ENCODE measurements at places on chromosomes 3 and 15.

DNA sequence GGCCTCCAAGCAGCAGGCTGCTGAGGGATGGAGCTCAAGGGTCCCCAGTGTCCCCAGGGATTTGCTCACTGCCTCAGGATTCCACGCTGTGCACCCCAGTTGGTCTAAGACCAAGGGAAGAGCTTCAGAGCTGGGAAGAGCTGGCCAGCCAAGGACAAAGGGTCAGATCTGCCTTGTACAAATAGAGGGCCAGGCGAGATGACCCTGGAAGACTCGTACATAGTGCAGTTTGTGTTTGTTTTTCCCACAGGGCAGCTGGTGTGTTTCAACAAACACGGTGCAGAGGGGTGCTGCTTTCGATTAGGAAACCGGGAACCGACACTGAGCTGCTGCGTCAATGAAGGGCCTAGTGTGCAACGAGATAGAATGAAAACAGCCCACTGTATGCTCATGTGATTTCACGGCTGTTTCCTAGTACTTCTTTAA is 56.1 kb upstream of the TRPM1 start:
- DNase-seq = no peak

- no peak for DNase-seq
These were observed 48.4 kb downstream of the LRIG1 start for GRCh38 chr3:66452303-66453011.

- no peak for DNase-seq
These were observed 146.7 kb downstream of the NR2F2 start for GRCh38 chr15:96477227-96477626.

- no peak for DNase-seq
These were observed 84.6 kb downstream of the PEAK1 start for GRCh38 chr15:77335298-77335697.

GRCh38 chr3:100753846-100754245 is 44.6 kb downstream of the TFG start:
- DNase-seq = no peak

DNA sequence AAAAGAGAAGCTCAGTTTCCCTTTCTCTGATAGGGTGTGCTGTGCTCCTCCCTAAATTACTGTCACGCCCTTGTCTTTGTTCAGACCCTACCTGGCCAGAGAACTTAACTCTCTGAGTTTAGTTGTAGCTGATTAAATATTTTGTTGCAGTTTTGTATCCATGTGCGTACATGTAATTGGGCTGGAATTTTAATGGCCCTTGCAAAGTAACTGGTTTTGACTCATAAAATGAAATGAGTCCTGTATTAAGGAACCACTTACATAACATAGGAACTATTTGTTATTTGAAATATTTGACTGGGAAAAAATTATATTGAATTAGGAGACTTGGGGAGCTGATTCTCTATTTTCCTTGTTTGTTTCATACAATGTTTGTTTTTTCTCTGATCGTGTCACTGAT is 80.2 kb downstream of the LRRK1 start:
- no peak for DNase-seq

- peak; percentile 15 for DNase-seq
These were observed 21.7 kb upstream of the TBC1D21 start for GRCh38 chr15:73851689-73852088.

DNA sequence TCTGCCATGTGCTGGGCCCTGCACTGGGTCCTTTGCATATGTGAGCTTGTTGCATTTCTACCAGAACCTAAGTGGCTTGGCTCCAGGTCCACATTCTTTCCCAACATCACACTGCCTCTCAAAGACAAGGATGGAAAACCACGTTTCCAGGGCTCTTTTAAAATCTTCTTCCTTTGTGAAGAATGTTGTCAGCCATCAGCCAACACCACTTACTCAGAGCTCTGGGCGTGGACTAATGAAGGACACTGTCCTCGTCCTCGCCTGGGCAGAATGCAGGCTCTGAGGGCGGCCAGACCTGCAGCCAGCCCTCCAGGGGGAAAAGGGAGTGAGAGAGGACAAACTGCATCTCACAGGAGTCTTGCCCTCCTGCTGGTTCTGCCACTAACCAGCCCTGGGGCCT is 49.7 kb downstream of the MAGEF1 start:
- DNase-seq = no peak

- no peak for DNase-seq
These were observed 99.2 kb upstream of the LRRN1 start for GRCh38 chr3:3699816-3700633.
